Stomach (tissue), 19 donors: ENCODE measurements at places on chromosomes 1 and 21. TPM values are rescaled to one million over a fixed set of nuclear protein-coding genes. Genes with fewer than 3 reads are reported as not detected.
A peak's percentile ranks its signal among the peaks of the same experiment; 100 is the strongest.

GNG12 gene
- total RNA-seq = 189 TPM

GRCh38 chr1:17540255-17541001 is 930 bp downstream of the ARHGEF10L start:
- DNase-seq = peak; percentile 91

GRCh38 chr1:55061706-55062321 is 22.5 kb downstream of the PCSK9 start:
- DNase-seq = no peak

- DNase-seq = no peak
These were observed 7.0 kb upstream of the HIVEP3 start for GRCh38 chr1:41925712-41926111.

DNA sequence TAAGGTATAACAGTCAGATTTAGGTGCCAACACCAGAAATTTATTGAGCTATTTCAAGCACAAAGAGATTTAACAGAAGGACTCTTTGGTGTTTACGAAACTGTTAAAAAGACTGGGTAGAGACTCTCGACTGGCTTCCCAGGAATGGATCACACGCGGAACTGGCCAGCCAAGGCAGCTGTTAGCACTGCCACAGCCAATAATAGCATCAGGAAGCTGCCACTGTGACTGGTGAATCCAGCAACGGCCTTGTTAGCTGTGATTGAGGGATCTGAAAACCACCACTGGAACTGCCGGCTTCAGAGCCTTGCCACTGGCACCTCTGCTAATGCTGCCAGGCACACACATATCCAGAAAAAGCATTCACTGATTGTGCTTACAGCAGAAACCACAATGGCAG is 10.6 kb upstream of the SIM2 start:
- no peak for DNase-seq

GRCh38 chr1:2611031-2611501 is 21.8 kb downstream of the MMEL1 start:
- DNase-seq = peak; percentile 56

GRCh38 chr1:105368446-105368845 is 1618.7 kb downstream of the AMY1C start:
- DNase-seq = no peak

STK40 gene
- total RNA-seq = 28.6 TPM

FCRL5 gene
- 4.8 TPM for total RNA-seq

C1orf87 gene
- not detected for total RNA-seq

DNA sequence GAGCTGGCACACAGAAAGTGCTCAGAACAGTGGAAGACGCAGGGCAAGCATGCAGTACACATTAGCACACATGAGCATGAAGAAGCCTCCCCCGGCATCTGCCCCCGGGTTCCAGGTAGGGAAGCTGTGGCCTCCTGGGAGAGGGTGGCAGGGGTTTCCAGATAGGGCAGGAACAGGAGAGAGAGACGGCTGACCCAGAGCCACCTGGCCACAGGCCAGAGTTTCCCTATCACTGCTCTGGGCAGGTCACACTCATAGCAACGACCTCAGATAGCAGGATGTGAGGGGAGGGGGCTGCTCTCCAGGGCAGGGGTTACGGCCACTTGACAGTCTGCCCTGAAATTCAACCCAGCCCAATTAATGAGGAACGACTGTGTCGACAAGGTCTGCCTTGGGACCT is 36.6 kb downstream of the GLIS1 start:
- DNase-seq = no peak

CR1 gene
- total RNA-seq = 3.7 TPM

PATJ gene
- total RNA-seq = 60.7 TPM

GRCh38 chr1:206672844-206673758 is 11.6 kb upstream of the MAPKAPK2 start:
- DNase-seq = no peak

DNA sequence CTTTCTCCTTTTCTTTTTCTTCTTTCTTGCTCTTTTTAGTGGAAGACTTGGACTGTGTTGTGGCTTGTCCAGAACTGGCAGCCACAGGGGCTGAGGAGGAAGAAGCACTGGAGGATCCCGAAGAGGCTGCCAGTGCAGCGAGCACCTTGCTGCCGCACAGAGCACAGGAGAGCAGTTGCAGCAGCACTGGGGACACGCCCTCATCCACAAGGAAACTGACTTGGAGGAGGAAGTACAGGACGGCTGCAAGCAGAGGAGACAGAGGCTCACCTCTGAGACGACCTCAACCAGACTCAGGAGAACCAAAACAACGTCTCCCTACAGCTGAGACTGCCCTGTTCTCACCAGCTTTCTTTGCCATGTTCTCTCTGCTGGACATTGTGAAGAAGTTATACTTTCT is 88.9 kb downstream of the UBR4 start:
- peak; percentile 80 for DNase-seq

IL10 gene
- 0.45 TPM for total RNA-seq

LRRC39 gene
- total RNA-seq = 0.45 TPM

OR2W3 gene
- not detected for total RNA-seq

DNA sequence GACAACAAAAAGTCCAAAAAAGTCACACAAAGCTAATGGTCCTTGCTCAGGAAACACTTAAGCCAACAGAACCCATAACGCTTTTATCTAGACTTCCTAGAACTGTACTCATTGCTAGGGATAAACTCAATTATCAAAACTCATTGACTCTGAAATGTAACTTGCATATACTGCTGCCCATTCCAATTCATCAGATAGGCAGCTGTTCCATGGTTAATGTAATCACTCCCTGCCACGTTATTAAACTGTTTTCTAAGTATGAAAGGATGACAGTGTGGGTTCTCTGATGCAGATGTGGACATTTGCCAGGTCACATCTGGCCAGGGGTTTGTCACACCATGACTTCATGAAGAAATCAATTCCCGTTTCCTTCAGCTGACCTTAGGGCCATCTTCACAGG is 30.3 kb upstream of the DNAJC11 start:
- DNase-seq = no peak

RNU1-4 gene
- total RNA-seq = under 0.01 TPM

NFASC gene
- total RNA-seq = 22.3 TPM

- DNase-seq = no peak
These were observed 5.9 kb downstream of the RNF186 start for GRCh38 chr1:19809044-19809750.

DNA sequence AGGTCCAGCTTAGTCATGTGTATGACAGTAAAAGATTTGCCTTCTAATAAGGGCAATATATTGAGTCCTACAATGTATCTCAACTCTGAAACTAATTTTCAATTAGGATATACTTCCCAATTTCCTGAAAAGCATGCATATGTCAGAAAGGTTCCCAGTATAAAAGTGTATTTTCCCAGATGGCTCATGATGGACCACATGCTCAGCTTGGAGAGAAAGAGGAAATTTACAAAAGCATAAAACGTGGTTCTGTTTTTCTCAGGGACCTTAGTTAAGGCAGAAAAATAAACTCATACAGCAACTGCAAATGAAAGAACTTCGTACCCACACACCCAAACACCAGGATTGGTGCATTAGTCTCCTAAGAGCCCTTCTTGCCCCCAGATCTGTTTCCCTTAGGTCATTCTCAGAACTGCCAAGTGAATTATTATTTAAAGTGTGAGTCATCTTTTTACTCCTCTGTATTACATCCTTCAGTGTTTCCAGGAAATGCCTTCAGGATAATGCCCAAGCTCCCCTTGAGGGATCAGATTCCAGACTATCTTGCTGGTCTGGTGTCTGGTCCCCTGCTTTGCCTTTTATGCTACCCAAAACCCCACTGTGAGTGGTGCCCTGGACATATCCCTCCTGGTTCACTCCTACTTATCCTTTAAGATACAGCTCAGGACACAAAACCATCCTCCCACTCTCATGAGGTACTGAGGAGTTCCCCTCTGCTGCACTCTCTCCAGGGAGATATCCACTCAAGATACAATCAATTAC is 57.4 kb downstream of the SSX2IP start:
- peak; percentile 41 for DNase-seq

GRCh38 chr1:233081735-233082134 is 131.3 kb downstream of the NTPCR start:
- DNase-seq = no peak

FRRS1 gene
- 21.1 TPM for total RNA-seq

DNA sequence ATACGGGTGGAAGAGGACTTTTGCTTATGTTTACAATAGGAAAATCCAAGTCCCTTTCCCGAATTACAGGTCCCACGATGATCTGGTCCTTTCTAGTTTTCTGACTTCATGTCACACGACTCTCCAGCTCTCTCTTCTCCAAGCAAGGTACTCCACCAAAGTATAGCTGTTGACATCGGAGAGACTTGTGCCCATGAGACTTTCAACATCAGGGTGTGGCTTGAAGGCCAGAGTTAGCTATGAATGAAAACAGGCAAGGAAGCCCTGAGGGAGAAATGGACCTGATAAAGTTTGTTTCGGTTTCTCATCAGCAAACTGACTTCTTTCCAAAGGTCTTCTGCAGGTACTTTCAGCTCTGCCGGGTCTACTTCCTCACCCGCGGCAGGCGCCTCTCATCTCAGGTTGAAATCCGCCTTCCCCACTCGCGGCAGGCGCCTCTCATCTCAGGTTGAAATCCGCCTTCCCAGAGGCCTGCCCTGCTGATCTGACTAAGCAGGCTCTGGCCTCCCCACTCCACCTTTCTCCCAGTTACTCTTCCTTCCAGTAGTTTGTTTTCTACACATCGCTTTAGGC is 2.1 kb upstream of the PER3 start:
- peak; percentile 57 for DNase-seq

HS2ST1 gene
- 1.8 TPM for total RNA-seq

CD48 gene
- 0.58 TPM for total RNA-seq

DNA sequence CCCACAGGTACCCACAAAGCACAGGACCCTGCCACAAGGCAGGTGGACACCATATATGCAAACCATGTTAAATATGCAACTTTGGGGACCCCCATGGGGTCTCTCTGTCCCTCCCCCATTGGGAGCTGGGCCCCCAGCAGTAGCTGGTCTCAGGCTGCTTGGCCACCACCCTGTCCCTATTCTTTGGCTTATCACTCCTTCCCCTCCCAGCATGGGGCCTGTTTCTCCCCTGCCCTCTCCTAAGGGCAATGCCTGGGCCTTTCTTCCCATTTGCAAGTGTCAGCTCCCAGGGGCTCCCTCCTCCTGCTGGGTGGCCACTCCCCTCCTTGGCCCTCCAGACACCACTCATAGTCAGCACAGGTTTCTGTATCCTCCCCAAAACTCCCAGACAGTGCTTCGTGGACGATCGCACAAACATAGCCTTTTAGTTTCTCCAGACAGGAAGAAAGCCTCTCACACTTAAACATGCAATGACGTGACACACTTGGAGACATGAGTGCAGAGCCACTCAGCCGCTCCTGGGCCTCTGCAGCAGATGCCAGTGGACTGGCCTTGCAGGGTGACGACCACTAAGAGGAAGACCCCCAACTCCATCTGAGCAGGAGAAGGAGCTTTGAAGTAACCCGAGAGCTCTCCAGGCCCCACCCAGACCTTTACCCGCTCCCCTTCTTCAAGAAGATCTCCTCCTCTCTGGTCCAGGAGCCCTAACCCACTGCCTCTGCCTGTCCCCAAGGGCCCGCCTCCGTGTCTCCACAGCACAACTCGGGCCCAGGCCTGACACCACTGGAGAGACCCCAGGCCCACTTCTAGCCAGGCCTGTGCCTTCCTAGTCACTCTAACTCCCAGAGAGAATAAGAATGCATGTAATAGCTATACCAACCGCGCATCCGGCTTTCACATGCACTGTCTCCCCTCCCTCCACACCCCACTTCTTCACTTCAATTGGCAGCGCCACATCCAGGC is 22.9 kb downstream of the CITED4 start:
- no peak for DNase-seq

GRCh38 chr1:218479436-218480115 is 134.4 kb downstream of the TGFB2 start:
- DNase-seq = no peak

- no peak for DNase-seq
These were observed 23.4 kb upstream of the HSD3B1 start for GRCh38 chr1:119483441-119484200.

- DNase-seq = peak; percentile 80
These were observed at the start of gene CR1L for GRCh38 chr1:207644852-207645634. Gene CR1L (plus strand): TSS chr1:207645133. CDS start chr1:207645234, 101 bp downstream.

GRCh38 chr1:68490046-68490651 is 6.7 kb downstream of the DEPDC1 start:
- DNase-seq = no peak

- no peak for DNase-seq
These were observed 134.7 kb upstream of the TNR start for GRCh38 chr1:175877939-175878737.
